ENCODE measurements at places on chromosomes 12 and 14.

DNA sequence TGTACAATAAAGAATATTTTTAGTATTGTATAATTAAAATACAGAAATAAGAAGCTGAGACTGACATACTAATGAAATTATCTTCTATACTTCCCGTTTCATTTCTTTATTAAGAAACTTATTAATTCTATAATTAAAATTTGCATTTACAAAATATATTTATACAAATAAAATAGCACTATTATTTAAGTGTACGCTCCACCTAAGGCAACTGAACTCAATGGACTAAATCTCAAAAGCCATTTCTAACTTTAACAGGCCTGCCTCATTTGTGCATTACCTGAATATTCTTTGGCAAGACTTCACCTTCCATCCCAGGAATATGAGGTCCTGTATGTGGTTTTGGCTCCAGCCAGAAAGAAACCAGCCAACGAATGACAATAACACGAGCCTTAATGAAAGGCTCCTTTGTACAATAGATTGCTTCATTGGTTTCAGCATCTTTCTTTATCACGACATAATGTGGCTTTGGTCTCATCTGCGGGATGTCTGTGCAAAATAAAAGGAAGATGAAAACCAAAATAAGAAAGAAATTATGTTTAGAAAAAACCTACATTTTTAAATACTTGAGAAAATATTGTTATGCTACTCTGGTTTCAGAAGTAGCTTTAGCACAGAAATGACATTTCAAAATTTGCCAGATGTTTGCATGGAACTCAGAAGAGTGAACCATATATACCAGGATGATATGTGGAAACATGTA, 58.7 kb downstream of the RALGAPA1 start:
- DNase-seq: no peak

DNA sequence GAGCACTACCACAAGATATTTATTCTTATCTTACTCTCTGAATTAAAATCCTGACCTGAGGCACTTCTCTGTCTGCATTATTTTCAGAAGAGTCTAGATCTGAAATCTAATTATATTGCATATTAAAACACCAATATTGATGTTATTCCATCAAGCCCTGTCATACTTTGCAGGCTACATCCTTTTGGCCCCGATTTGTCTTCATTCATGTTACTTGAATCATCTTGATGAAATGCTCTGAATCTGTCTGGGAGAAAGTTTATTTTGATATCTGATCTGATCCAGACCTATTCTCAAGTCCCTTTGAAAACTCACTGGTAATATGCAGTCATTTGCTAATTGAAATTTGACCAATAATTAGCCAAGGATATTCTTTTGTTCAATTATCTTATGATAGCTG, 79.9 kb downstream of the BBS10 start:
- DNase-seq: peak; percentile 62

GRCh38 chr12:89392391-89392790, 40.1 kb upstream of the DUSP6 start:
- no peak for DNase-seq

DNA sequence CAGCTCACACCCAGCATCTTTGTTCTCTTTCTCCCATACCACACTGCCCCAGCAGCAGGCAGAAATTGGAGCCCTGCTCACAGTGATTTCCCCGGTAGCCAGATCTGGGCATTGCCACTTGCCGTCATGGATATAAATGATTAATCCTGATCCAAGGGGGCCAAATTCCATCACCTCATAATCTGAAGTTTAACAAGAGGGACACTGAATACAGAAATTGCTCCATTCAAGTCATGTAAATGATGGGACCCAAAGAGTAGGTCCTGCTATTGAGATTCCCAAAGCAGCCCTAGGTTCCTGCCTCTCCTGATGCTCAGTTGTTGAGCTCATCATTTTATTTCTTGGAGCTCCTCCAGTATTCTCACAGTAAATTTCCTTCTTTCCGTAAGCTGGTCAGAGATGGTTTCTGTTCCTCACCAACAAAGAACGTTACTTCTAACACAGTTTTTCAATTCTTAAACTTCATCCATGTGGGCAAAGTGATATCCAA, 11.7 kb downstream of the ITPR2 start:
- peak; percentile 41 for DNase-seq

- no peak for DNase-seq
Observed at GRCh38 chr12:81888106-81888740, 129.1 kb upstream of the PPFIA2 start.

DNA sequence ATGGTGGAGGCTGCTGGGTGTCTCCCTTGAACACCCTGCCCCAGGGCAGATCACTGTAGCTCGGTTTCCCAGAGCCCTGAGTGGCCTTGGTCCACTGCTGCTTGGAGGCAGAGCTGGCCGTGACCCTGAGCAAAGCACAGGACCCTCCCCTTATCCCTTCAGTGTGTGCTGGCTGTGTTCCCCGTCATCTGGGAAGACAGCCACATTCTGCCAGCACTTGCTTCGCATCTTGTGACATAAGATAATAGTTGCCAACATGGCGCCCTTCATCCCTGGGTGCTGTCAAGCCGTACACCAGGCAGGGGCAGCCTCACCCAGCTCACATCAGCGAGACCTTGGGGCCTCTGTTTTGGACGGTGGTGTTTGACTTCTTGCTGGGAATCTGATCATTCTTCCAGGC, 12.1 kb upstream of the ALDH2 start:
- no peak for DNase-seq

GRCh38 chr12:42459336-42459847, 130.2 kb downstream of the PRICKLE1 start:
- DNase-seq: no peak

GRCh38 chr14:87049950-87050349, 943.0 kb downstream of the GALC start:
- peak; percentile 55 for DNase-seq

- peak; percentile 86 for DNase-seq
Observed at GRCh38 chr12:59403259-59403932, 192.4 kb upstream of the SLC16A7 start.

DNA sequence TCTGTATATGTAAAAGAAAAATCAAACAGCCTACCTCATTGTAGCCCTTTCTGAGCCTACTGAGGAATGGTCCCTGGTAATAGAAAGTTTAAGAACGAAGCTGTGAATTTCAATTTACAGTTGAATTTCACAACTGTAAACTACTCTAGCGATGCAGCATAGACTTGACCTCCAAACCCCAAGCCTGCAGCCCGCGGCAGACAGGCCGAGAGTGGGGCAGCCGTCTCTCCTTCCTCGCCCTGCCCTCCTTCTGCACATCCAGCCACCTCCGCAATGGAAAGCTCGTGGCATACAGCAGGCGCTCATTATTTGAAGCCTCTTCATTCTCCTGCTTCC, 15.3 kb downstream of the RNASE2 start:
- no peak for DNase-seq

GRCh38 chr12:1132311-1132710, 141.3 kb downstream of the ERC1 start:
- no peak for DNase-seq

DNA sequence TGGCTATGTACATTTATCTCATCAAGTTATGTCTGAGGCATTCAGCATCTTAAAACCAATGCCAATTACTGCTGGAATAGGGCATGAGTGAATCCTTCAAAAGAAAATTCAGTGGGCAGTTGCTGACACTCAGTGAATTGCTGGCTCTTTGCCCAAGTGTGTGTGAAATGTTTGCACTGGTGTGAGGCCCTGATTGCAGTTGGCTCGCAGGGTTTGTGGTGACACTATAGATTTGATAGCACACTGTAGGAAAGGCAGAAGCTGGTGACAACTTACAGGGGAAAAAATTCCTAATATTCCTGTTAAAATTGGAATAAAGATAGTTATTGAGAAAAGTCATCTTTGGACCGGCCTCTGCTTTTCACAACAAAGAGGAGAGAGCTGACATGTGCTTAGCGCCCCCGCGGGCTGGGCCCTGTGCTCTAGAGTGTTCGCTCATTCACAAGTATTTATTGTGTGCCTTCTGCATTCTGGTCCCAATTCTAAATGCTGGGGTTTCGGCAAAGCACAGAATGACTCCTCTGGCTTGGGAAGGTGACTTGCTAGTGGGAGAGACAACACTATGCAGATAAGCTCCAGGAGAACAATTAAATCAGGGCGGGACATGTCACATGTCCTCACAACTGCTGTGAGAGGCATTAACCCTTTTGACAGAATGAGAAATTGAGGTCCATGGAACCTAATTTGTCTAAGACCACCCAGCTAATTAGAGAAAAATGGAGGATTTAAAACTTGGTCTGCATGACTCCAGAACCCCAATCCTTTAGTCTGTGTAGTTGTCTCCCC, 418.7 kb downstream of the NPAS3 start:
- no peak for DNase-seq

- DNase-seq: no peak
Observed at GRCh38 chr14:39154594-39155189, 15.4 kb downstream of the TRAPPC6B start.

DNA sequence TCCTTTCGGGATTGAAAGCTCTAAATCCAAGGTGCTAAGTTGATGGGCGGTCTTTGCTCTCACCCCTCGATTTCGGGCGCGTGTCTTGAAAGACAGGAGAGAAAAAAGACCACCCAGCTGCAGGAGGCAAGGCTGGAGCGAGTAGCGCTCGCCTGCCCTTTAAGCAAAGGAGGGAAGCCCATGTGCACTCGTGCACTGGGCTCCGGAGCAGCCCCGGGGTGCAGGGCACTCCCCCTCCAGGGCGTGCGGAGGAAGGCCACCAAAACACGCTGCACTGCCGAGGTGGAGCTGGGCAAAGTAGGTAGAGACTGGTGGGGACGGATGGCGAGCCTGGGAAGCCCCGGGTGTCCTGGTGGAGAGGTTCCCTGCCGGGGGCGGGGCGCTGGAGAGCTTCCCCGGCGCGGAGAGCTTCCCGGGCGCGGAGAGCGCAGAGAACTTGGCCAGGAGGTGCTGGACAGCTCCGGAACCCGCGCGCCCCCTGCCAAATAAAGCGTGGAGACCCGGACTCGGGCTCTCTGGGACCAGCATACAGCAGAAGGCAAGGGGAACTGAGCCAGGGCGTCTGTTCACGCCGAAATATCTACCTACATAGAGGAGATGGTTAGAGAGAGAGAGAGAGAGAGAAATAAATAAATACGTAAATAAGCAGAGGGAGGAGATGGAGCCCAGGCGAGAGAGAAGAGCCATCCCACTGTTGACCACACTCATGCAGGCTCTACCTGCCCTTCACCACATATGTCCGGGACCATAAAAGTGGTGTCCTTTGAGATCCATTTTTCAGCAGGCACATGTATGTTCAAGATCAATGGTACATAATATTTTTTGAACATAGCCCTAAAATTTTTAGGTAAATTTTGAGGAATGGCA, 662 bp upstream of the NELL2 start:
- DNase-seq: peak; percentile 14

- DNase-seq: peak; percentile 4
Observed at GRCh38 chr12:100716945-100717732, 77.4 kb upstream of the ANO4 start.

DNA sequence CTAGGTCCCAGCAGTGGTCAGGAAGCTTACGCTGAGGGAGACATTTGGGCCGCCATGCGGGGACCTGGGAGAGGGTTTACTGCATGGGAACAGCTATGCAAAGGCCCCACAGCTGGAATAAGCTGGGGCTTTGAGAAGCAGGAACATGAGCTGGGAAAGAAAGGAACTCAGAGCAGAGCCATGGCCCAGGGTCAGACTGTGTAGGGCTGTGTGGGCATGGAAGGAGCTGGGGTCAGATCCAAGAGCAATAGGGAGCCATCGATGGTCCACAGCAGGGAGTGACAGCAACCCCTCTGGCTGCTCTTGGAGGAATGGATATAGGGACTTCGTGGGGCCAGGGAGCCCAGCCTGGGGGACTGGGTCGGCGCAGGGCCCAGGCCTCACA, 151.6 kb downstream of the ADGRD1 start:
- no peak for DNase-seq

DNA sequence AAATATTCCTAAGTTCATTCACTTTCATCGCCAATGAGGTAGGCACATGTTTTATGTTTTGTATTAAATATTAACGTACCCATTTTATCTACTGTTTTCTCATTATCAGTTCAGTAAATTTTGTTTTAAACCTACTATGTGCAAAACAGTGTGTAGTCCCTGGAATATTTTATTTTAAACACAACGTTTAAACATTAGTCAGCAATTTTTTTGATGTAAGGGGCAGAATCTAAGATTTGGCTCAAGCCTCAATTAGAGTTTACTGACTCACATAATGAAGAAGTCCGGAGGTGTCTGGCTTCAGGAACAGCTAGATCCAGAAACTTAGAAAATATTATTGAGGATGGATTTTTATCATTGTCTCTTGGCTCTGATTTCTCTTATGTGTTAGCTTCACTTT, 267.5 kb downstream of the C12orf75 start:
- DNase-seq: no peak

- DNase-seq: no peak
Observed at GRCh38 chr12:46205294-46205693, 63.5 kb downstream of the SLC38A1 start.

GRCh38 chr14:74459289-74459946, 33.4 kb upstream of the SYNDIG1L start:
- DNase-seq: peak; percentile 62

DNA sequence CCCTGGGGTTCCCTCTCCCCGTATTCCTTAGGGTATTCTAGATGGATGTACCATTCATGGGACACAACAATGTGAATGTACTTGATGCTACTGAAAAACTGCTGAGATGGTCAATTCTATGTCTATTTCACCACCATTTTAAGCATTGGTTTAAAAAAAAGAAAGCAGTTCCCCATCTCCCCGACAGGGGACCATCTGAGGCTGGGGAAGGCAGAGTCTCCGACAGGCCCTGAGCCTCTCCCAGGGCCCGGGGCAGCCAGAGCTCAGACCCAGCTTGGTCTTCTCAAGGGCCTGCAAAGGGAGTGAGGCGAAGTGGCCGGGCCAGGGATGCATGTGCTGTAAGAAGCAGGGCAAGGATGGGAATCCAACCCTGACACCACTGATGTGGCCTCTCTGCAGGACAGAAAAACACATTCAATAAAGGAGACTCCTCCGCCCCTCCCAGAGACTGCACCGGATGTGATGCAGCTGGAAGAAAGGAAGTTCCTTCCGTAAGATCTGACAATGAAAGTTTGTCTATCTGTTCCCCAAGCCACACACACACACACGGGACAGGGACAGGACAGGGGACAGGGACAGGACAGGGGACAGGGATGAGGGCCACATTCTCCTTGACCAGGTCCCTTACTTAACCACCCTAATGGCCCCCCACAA, 234.1 kb downstream of the BCL11B start:
- peak; percentile 34 for DNase-seq

- DNase-seq: no peak
Observed at GRCh38 chr12:80018119-80018518, 81.2 kb upstream of the OTOGL start.

DNA sequence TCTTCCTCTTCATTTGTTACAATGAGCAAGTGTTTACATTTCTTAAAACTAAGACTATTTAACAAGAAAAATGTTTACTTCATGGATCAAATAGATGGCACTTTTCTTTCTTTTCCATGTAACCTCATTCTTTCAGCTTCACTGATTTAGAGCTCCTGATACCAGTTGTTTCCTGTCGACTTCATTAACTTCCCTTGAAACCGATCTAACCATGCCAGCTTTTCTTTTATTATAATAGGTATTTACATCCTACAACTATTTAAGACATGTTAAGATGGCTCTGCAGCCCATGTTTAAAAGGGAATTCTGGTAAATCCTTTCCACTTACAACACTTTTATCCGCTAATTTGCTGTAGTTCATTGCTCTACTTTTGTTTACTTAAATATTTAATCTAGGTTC, 107.3 kb upstream of the DCN start:
- no peak for DNase-seq

- peak; percentile 46 for DNase-seq
Observed at GRCh38 chr12:52391618-52392002, 6.2 kb upstream of the KRT84 start.

- DNase-seq: no peak
Observed at GRCh38 chr12:106118-106591, 39.6 kb downstream of the IQSEC3 start.

GRCh38 chr12:93135286-93136239, 206.5 kb upstream of the EEA1 start:
- peak; percentile 40 for DNase-seq

GRCh38 chr14:106657460-106657859, 1131.1 kb downstream of the TMEM121 start:
- DNase-seq: no peak

All from fibroblast of skin of scalp (primary cell).